ENCODE measurements at places on chromosomes 7 and 10.

GRCh38 chr7:112638675-112639400 lies 151.4 kb downstream of the TMEM168 start:
- DNase-seq = no peak

- no peak for DNase-seq
Observed at GRCh38 chr10:57952741-57953140, 315.0 kb downstream of the IPMK start.

GRCh38 chr10:110496553-110497437 lies 912 bp upstream of the DUSP5 start:
- no peak for DNase-seq

DNA sequence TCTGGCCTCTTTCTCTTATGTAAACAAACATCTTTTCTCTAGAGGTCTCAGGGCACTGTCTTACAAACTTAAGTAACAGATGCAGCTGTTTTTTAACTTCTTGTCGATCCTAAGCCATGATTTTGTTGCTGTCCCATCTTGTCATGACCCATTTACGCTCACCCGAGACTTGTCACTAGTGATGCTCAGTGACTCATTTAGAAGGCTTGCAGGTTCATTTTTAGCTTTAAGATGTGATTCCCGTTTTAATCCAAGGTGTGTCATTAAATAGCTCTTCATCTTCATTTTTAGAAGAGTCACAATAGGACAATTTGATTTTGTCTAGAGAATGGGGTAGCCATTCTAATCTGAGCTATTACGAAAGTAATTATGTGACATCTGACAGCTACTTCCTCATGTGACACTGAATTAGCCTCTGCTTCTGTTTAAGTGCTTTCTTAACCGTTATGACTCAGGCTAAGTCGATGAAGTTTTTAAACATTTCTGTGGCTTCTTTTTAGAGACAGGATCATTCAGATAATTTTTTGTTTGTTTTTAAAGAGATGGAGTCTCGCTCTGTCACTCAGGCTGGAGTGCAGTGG lies 42.7 kb downstream of the SPDYE5 start:
- DNase-seq = no peak

- no peak for DNase-seq
Observed at GRCh38 chr7:12716722-12717121, 29.3 kb downstream of the ARL4A start.

- no peak for DNase-seq
Observed at GRCh38 chr10:65765006-65765541, 1160.8 kb upstream of the LRRTM3 start.
